ENCODE measurements at places on chromosomes 13 and 19.
A peak's percentile ranks its signal among the peaks of the same experiment; 100 is the strongest.

DNA sequence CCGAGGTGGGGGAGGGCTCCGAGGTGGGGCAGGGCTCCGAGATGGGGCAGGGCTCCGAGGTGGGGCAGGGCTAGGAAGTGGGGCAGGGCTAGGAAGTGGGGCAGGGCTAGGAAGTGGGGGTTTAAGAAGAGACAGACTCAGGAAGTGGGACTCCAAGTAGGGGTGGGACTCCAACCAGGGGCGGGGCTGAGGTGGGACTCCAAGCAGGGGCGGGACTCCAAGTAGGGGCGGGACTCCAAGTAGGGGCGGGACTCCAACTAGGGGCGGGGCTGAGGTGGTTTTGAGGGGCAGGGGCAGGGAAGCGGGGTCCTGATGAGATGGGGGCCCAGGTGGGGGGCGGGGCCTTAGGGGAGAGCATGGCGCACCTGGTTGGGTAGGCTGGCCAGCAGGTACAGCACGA is 13.6 kb downstream of the CFD start:
- DNase-seq, result no peak

GRCh38 chr13:107217251-107217650 is 649.3 kb upstream of the ARGLU1 start:
- no peak for DNase-seq

DNA sequence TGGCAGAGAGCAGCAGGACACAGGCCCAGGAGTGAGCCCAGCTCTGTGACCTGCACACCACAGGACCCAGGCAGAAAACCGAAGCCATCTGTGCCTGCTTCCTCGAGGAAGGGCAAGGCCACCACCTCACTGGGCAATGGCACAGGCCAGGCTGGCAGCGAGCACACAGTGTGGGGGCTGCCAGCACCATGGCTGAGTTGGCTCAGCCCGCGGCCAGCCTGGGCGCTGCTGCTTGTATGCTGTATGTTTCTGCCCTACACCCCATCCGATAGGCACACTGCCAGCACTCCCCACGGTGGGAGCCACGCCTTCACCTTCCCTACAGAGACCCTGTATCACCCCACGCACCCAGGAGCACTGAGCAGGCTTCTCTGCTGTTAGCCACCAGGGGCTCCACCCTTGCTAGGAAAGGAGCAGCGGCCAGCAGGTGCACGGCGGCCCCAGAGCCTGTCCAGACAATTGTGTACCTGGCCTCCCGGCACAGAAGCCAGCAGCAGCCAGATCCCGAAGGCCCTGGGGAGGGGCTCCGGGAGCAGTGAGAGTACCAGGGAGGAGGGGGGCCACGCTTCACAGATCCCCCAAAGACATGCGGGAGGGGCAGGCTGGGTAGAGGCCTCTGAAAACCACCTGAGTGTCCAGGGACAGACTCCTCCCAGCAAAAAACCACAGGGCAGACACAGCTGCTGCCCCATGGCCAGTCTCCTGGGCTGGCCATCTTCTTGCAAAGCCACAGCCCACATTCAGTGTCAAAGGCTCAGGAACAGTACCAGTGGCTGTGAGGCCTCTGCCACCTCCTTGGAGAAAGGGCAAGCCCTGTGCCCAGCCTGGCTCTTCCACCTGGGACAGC is 56.1 kb downstream of the MLLT1 start:
- DNase-seq, result peak; percentile 92

DNA sequence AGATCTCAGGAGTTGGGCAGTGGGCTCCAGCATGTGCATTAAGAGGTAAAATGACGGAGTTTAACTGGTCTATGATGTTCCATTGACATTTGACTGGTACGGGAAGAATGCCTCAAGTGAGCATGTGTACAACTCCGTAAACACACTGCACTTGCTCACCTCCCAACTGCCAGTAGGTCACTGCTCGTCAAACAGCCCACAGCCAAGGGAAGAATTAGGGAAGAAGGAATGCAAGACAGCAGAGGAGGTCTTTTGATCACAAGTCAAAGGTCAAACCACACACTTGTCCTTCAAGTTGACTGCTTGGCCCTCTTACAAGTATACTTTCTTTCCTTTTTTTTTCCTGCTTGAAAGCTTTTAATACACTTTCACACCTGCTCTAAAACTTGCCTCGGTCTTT is 236.7 kb downstream of the B3GLCT start:
- peak; percentile 3 for DNase-seq

DNA sequence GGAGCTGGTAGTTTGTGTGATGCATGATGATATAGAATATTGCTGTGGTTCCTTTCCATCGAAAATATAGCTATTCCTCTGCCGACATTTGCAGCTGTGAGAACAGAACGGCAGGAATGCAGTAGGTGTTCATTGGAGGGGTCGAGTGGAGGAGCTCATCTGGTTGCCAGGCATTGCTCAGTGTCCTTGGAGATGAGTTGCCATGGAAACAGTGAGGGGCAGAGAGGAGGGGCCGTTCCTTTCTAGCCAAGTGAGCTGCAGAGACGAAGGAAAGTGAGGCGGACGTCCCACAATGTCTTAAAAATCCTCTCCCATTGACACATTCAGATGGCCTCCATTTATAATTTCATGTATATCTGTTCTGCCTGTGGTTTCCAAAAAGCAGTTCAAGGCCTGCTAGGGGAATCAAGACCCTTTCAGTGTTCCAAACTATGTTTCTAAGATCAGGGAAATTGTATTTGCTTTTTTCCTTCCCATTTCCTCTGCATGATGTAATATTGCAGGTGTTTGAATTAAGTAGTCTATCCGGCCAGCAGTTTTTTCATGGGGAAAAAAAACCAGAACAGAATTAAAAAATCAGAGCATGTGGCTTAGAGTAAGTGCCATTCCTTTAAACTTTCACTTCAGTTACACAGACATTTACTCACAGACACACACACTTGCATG is 41.2 kb upstream of the ZNF835 start:
- no peak for DNase-seq

DNA sequence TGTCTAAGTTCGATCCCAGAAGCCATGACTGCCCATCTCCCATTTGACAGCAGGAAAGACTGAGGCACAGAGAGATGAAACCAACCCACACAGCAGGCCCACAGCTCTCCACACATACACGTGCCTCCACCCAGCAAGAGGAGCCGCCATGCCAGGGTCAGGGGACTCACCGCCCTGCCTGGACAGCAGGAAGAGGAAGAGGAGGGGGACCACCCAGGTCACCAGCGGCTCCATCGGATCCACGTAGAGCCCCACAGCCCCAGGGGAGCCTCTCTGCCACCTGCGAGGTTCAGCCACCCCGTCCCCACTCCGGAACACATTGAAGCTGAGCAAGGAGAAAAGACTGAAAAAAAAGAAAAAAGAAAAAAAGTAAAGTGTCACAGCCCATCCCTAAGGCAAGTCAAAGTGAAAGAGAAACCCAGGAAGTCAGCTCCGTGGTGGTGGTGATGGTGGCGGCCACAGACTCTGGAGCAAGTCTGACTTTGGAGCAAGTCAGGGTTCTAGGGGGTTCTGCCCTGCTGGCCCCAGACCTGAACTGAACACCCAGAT is at the start of gene IL12RB1:
Gene IL12RB1, minus strand, starts transcription at position 345 of the 549 bp plus-strand sequence. Its CDS starts 111 bp downstream, at position 234.
- no peak for DNase-seq

- no peak for DNase-seq
Measured at GRCh38 chr13:50241479-50241878, 226.2 kb downstream of the KCNRG start.

Data from myocyte (in vitro differentiated cells).